Breast epithelium (tissue), 4 donors: ENCODE measurements at places on chromosomes 3 and 15. TPM values are rescaled to one million over a fixed set of nuclear protein-coding genes. Genes with fewer than 3 reads are reported as not detected.

- DNase-seq: no peak
Measured at GRCh38 chr15:38190501-38190900, 62.1 kb upstream of the SPRED1 start.

Gene INAFM2
- total RNA-seq: 17.3 TPM

GRCh38 chr3:186514296-186515002, 29.7 kb downstream of the CRYGS start:
- DNase-seq: no peak

DNA sequence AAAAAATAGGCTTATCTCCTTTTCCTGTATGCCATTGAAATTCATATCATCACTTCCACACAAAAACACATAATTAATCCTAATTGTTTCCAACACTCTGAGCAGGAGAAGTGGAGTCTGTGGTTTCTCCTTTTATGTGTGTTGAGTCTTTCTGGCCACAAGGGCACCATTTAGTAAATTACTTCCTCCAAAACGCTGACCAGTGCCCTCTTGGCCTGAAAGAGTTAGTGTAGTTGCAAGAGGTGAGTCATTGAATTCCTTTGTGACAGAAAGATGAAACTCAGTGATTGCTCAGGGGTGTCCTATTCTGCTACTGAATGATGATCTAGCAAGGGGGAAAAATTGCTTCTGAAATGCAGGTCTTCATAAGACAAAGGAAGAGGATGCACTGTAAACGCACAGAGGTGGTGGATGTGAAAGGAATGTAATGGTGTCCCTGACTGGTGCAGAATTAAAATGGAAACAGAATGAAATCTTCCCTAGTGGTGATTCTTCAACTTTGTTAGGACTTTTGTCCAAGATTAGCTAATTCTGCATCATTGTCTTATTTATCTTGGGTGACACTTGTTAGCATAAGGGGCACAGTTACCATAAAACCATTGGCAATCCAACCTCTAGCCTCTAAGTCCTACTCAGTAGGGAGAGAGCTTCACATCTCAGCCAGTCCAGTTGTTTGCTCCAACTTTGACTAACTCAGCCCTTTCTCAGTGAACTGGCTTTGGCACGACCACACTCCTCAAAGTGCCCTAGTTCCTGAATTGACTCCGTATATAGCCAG, 208.4 kb upstream of the NANOGP8 start:
- no peak for DNase-seq

Gene ITIH1
- not detected for total RNA-seq

Gene OR5K2
- not detected for total RNA-seq

Gene TUBGCP5
- 33.6 TPM for total RNA-seq

DNA sequence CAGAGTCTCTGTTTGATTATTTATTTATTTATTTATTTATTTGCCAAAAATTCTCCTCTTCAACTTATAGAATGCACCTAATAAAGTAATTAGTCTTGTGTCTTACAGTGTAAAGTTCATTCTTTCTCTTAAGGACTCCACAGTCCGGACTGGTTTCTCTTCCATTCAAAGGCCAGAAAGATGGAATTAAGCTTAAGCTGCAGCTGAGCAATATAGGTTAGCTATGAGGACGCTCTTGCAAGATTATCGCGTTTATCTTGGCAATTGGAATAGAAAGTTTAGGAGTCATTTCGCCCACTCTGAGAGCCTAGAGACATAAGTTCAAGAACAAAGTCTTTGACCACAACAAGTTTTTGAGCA, 15.0 kb downstream of the TAGLN3 start:
- no peak for DNase-seq

Gene CHDH
- 27.9 TPM for total RNA-seq

Gene PRR20G
- total RNA-seq: not detected

DNA sequence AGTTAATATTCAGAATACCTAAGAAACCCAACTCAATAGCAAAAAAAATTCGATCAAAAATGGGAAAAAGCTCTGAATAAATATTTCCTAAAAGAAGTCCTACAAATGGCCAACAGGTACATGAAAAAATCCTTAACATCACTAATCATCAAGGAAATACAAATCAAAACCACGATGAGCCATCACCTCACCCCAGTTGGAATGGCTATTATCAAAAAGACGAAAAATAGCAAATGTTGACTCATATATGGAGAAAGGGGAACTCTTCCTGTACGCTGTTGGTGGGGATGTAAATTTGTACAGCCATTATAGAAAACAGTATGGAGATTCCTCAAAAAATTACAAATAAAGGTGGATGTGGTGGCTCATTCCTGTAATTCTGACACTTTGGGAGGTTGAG, 29.6 kb upstream of the SGO1 start:
- no peak for DNase-seq

- DNase-seq: no peak
Measured at GRCh38 chr15:77584201-77584600, 48.5 kb downstream of the LINGO1 start.

GRCh38 chr3:44395714-44396113, 57.1 kb downstream of the TCAIM start:
- DNase-seq: no peak

Gene GASK1A
- 20.5 TPM for total RNA-seq

DNA sequence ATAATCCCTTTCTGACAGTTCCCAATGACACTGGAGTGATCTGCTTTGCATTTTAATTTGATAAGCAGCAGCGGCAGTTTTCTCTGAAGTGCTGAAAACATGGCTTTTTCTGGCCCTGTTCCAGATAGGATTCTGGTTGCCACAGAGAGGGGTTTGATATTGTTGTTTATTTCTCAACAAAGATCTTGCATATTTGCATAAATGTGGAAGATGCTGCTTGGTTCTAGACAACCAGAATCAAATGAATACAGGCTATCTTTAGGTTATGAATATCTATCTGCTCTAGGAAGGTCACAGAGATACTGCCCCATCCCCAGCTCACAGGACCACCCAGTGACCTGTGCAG, 137.1 kb downstream of the ZNF609 start:
- DNase-seq: no peak

- DNase-seq: no peak
Measured at GRCh38 chr3:12395349-12396012, 88.8 kb upstream of the TSEN2 start.

- DNase-seq: no peak
Measured at GRCh38 chr15:69652751-69653305, 200.2 kb downstream of the RPLP1 start.

DNA sequence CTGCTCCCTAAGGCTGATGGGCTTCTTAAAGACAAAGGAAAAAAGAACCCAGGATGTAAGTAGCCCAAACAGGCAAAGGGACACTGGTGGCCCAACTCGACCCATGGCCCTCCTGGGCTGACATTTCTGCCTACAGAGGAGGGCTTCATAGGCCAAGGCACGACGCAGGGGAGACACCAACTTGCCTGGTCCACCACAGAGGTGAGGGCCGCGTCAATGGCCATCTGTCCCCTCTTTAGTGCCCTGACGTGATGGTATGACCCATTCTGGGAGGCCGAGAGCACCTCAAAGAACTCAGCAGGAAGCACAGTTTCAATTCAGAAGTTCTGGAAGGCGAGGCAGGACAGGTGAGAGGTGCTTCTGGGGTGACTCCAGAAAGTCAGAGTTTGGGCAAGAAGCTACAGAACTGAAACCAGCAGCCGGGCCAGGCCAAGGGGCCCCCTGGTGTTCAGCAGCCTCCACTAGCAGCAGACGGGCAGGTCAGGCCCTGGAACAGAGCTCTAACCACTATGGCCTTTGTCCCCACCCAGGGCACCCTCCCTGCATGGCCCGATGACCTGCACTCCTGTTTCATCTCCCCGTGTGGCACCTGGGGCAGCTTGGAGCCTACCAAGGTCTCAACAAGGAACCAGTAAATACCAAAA, 45.1 kb downstream of the HMCES start:
- DNase-seq: no peak

- DNase-seq: no peak
Measured at GRCh38 chr3:115937054-115937453, 313.7 kb downstream of the GAP43 start.

Gene ZNF80
- not detected for total RNA-seq

Gene FRMD5
- 0.66 TPM for total RNA-seq

DNA sequence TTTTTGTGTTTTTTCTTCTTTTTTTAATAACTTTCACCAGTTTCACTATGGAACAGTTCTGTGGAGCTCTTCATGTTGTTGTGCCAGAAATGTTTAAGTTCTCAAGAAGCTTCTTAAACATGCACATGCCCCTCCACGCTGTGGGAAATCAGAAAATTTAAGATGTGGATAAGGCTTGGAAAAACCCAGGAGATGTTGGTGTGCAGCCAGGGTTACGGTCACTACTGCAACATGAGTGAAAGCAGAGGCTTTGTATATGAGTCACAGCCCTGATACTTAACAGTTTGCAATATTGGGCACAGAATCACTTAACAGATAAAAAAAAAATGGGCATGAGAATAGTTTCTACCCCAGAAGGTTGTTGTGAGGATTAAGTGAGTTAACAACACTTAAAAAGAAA, 399.9 kb downstream of the LRTM1 start:
- no peak for DNase-seq

DNA sequence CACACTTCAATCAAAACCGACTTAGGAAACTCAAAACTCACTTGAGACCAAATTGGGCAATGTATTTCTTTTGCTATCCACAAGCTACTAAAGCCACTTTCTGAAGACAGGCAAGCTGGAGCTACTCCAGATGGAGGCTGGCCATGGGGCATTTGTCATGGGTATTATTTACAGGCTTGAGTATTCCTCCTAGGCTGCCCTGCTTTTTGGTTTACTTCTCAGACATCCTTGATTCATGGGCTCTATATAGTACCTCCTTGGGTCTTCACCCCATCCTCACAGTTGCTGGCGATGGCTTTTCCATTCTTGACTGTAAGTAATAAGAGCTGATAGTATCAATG, 18.6 kb upstream of the SYNM start:
- no peak for DNase-seq

DNA sequence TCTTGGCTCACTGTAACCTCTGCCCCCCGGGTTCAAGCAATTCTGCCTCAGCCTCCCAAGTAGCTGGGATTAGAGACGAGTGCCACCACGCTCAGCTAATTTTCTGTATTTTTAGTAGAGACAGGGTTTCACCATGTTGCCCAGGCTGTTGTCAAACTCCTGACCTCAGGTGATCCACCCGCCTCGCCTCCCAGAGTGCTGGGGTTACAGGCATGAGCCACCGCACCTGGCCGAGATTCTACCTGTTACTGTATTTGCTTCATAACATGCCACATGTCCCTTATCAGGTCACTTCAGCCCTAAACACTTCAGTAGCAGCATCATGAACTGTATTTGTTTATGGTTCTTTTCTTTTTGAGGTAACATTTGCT, 7.5 kb upstream of the LCTL start:
- DNase-seq: peak; percentile 39

Gene GOLGA6A
- total RNA-seq: not detected

Gene LXN
- 12.0 TPM for total RNA-seq

DNA sequence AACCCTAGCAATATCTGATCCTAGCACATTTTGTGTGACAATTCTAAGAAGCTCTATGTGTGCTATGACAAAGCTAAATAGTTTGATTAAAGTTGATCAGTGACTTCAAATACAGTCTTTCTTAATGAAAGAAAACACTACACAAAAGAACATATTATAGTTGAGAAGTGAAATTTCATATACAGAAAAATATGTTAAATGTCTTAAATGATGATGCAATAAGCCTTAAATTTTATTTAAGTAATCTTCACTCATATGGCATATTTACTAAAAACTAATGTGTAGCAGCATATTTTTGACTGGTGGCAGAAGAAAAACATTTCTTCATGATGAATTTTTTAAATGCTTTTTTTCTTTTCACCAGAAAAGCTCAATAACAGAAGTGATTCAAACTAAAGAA, 485.5 kb downstream of the TUSC7 start:
- no peak for DNase-seq

GRCh38 chr15:31255176-31255510, 71.5 kb upstream of the KLF13 start:
- no peak for DNase-seq

DNA sequence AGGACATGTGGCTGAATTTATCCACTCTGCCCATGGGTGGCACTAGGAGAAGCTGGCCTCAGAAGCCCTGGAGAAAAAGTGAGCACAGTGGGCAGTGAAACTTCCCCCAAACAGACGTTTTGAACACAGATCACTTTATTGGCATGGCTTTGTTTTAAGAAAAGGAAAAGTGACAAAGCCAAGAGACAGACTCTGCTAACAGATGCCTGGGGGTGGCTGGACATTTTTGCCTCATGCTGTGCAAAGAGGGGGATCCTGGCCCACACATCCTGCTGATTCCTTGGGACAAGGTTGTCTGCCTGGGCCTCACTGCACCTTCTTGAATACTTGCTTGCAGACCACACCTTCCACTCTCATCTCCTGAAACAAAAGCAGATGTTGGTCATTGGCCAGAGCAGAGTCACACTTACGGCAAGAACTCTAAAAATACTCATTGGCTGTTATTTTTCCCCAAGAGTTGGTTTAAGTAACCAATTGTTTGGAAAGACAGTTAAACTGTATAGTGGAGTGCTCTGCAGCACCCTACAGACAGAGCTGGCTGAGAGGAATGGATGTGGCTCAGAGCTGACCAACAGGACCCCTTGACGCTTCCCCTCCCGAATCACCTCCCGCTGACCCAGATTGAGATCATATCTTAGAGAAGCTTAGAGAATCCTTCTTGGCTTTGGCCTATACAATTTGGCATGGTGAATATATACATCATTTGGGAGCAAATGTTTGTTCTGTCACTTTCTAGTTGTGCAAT, 22.0 kb downstream of the RBP1 start:
- DNase-seq: no peak

DNA sequence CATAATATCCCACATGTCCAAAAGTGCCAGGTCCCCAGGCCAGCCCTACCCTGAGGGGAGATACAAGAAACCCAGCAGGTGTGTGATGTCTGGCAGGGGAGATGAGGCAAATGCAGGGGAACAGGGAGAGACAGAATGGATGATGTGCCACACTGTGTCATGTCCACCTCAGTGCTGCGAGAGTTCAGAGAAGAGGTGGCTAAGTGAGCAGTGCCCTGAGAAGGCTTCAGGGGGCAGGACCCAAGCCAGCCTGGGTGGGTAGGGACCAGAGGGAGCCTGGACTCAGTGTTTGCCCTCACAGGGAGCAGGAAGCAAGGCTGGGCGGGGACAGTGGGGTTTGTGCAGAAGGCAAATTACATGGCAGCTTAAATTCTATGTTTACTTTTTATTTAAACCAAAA, 61.2 kb downstream of the KLHL6 start:
- no peak for DNase-seq

DNA sequence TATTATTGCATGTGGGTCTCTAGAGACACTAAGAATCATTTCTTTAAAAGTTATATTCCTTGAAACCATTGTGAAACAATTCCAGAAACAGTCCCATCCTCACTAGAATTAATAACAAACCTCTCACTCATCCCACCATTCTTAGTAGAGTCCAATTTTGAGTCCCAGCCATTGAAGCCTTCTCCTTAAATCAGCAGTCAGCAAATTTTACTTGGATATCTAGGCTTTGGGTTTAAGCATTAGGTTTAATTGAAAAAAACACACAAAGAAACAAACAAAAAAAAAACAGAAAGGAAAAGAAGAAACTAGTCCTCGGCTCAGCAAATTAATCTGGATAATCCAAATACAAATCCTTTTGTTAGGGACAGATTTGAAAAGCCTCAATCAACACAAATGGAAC, 109.3 kb downstream of the LRRC3B start:
- DNase-seq: no peak

GRCh38 chr3:58005669-58006068, 2.6 kb upstream of the FLNB start:
- no peak for DNase-seq

Gene TMOD3
- total RNA-seq: 24.9 TPM

Gene HYAL2
- total RNA-seq: 215 TPM

GRCh38 chr15:90496791-90497190, 32.9 kb upstream of the CRTC3 start:
- no peak for DNase-seq

Gene ATP13A5
- 2.3 TPM for total RNA-seq
